ENCODE measurements at places on chromosomes 16 and 17.

GRCh38 chr16:60123392-60124023 lies 1389.4 kb upstream of the GOT2 start:
- no peak for DNase-seq

- DNase-seq = no peak
Observed at GRCh38 chr17:75096082-75096625, 8.4 kb downstream of the SLC16A5 start.

GRCh38 chr16:53912155-53912554 lies 208.2 kb downstream of the FTO start:
- no peak for DNase-seq

DNA sequence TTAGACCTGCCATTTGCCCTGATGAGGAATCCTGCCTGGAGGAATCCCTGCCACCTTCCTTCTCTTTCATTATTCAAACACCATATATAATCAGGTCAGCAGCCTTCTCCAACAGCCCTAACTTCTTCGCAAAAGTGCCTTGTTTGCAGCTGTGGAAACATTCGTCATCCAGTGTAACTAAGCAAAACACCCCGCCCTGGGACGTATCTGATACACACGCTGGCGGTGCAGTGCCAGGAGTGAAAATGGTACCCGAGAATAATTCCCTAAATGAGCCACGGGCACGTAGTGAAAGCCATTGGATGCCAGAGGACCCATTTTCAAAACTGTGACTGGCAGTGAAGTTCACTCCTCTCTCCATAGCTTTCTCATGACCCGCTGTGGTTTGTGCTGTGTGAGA lies 73.7 kb downstream of the IRX3 start:
- no peak for DNase-seq

GRCh38 chr17:36705874-36706731 lies 104.7 kb downstream of the MRM1 start:
- peak; percentile 12 for DNase-seq

- no peak for DNase-seq
Observed at GRCh38 chr16:22694887-22695382, 119.0 kb upstream of the HS3ST2 start.

- no peak for DNase-seq
Observed at GRCh38 chr17:17170346-17170985, 35.7 kb downstream of the PLD6 start.

- DNase-seq = no peak
Observed at GRCh38 chr16:1915732-1916639, 2.2 kb downstream of the HS3ST6 start.

DNA sequence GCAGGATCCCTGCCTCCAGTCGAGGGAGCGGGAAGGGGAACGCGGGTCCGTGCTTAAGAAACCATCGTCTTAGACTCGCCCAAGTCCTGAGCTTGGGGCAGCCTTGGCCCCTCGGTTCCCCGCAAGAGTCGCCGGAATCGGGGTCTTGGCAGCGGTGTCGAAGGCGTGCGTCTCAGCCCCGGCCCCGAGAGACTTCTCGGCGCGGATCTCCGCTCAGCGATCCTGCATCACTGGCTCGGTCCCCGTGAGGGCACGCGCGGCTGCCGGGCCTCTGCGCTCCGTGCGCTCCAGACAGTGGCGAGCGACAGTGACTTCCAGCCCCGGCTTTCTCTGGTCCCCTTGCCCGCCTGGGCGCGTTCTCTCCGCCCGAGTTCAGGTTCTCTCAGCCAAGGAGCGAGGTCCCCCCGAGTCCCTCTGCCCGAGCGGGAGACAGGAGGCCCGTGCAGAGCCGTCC lies 380 bp downstream of the HS3ST3A1 start:
- DNase-seq = no peak

DNA sequence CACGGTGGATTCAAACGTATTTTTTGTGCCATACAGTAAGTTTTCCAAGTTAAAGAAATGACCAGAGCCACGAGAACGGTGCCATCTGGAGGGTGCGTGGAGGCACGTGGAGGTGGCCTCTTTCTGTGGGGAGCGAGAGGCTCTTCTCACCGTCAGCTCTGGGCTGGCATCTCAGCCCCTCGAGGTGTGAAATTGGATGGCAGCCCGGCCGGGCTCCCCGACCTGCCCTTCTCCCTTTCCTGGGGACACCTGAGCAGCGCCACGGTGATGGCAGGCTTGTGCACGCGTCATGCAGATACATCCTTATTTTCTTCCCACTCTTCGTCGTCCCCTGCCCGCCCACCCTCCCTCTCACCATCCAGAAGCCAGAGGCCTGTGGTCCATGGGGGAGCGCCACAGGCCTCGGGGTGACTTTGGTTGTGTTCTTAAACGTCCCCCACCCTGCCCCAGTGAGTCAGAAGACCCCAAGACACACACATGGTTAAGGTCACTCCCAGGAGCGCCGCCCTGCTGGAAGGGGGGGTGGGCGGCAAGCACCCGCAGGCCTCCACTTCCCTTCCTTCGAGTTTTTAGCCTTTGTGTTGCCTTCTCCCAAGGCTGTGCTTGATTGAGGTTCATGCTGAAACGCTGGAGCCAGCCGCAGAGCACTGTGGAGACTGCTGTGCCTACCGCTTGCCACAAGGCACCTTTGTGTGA lies 109.4 kb downstream of the BANP start:
- DNase-seq = no peak

DNA sequence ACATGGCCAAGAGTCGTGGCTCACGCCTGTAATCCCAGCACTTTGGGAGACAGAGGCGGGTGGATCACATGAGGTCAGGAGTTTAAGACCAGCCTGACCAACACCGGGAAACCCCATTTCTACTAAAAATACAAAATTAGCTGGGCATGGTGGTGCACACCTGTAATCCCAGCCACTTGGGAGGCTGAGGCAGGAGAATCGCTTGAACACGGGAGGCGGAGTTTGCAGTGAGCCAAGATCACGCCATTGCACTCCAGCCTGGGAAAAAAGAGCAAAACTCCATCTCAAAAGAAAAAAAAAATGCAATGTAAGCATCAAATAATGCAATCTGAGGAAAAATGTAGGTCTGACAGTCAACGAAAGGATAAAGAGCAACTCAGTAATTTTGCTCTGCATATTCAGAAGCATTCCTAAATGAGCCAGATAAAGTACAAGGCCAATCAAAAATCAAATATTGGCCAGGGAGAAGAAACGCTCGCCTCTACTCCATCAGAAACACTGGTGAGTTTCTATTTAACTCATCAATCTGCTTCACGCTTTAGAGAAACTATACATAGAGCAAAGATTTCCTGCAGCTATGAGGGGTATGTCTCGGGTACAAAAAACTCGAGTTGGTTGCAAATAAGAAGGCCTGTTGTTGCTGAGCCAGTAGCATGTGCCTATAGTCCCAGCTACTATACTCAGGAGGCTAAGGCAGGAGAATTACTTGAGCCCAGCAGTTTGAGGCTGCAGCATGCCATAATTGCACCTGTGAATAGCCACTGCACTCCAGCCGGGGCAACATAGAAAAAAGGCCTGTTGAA lies 3.7 kb downstream of the TXNDC11 start:
- DNase-seq = no peak

GRCh38 chr16:19143599-19143956 lies 24.5 kb upstream of the SYT17 start:
- DNase-seq = no peak

DNA sequence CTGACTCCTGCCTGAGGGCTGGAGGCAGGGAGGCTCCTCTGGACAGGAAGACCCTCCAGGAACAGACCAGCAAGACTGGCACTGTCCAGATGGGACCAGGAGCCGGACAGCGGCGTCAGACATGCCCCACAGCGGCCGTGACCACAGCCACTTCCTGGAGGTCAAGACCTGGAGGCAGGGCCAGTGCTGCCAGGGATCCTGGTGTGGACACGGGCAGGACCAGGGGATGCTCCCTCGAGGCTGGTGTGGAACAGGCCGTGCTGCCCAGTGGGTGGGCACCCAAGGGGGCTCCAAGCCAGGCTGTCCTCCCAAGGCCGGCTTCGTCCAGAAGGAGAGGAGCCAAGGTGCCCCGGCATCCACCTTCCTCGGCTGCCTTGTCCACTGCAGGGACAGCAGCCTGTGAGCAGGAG lies 4.5 kb upstream of the CCDC57 start:
- DNase-seq = no peak

DNA sequence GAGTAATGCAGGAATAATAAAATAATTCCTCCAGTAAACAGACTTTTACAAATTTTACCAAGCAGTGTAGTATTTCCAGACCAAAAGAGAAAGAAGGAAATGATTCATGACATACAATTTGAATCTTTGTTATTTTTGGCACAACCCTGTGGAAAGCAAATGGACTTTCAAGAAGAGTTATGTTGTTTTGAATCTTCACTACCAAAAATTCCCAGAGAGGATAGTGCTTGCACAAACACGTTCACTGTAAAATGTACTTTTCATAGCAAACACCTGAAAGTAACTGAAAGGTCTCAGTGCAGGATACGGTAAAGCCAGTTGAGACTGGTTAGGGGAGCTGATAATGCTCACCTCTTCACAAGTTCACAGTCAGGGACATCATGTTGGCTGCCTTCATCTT lies 107.1 kb downstream of the USP22 start:
- DNase-seq = no peak

- DNase-seq = no peak
Observed at GRCh38 chr17:31510308-31511194, 119.1 kb downstream of the RAB11FIP4 start.

- no peak for DNase-seq
Observed at GRCh38 chr16:85610059-85610445, 3.1 kb upstream of the GSE1 start.

- no peak for DNase-seq
Observed at GRCh38 chr16:82240111-82240510, 70.1 kb upstream of the MPHOSPH6 start.

- no peak for DNase-seq
Observed at GRCh38 chr16:68526143-68526781, 12.8 kb upstream of the ZFP90 start.

- no peak for DNase-seq
Observed at GRCh38 chr17:50502301-50502990, 5.8 kb upstream of the MYCBPAP start.

DNA sequence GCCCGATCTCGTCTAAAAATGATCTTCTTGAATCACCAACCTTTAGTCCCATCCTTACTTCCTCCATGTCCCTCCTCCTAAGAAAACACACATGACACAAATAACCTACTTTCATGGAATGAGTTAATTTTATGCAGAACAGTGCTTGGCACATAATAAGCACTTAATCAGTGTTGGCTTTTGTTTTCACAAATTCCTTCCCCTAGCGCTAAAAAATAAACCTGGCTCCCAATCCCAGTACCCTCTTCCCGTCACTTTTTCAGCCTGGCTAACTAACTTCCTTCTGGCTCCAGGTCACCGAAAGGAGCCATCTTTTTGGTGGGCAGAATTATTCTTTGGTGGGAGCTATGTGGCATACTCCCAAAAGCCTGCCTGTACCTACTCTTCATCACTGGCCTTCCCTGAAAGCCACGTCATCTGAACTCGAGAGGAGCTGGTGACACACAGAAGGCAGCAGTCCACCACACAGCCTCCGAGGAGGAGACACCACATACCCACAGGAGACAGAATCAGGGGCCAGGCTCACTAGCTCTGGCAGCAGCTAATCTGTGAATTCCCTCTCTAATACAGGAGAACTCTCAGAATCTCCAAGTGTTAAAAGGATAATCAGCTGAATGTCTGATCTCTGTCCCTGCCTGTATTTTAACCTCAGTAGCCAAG lies 114.5 kb downstream of the SMG6 start:
- no peak for DNase-seq

GRCh38 chr17:49687878-49688491 lies 10.1 kb upstream of the SPOP start:
- DNase-seq = no peak

- DNase-seq = no peak
Observed at GRCh38 chr17:1736348-1737281, 6.1 kb upstream of the SERPINF2 start.

DNA sequence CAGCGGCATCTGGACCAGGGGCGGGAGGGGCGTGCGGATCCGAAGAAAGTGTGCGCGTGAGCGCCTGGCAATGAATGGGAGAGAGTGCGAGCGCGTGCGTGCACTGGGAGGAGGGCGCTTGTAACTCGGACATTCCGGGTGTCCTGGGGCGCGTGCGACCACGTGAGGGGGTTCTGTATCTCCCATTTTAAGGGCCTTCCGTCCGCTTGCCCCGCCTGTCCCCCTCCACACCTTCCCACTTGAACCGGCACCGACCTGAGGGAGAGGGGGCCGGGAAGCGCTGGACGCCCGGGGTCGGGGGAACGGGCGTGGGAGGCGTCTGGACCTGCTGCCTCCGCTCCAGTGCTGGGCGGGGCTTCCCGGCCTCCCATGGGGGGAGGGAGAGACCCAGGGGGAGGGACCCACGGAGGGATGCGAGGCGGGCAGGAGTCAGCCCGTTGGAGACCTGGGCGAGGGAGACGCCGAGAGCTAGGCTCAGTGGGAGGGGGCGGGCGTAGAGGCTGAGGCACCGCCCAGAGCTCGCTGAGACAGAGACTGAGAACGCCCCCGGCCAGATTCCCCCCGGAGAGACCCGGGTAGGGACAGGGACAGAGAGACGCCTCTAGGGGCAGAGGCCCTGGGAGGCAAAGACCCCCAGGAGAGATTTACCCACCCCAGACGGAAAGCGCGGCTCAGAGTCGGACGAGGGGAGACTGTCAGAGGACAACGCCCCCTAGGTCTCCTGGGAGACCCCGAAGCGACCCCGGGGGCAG lies at the start of gene KREMEN2:
TSS of gene KREMEN2 (plus strand) at position 553 of the 752 bp plus-strand sequence. CDS start 246 bp downstream, outside the sequence.
- DNase-seq = no peak

DNA sequence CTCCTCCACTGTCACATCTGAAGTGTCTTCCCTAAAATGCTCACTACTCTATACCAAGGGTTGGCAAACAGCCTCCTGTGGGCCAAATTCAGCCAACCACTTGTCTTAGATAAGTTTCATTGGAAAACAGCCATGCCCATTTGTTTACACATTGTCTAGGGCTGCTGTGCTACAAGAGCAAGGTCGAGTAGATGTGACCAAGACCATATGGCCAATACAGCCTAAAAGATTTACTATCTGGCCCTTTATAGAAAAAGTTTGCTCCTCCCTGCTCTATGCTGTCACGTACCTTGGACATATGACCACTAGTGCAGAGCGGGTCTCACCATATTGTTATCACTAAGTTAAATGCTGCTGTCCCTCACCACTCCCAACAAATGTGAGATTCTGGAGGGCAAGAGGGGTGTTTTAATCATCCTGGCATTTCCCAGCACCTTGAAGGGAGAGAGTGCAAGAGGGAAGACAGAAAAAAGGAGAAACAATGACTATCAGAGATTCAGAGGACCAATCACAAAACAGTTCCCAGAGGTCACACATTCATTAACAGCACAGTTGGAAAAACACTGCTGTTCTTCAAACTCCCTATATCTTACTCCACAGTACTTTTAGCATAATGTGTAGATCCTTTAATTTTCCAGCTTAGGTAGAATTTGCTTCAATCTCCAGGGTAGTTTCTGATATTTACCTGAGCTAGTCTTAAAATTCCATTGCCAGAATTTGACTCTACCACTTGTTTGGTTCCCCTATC lies 13.2 kb downstream of the LSM12 start:
- DNase-seq = no peak
